Cerebellar nuclear complex (tissue), 1 donor: ENCODE measurements at places on chromosomes 3 and 15.

DNA sequence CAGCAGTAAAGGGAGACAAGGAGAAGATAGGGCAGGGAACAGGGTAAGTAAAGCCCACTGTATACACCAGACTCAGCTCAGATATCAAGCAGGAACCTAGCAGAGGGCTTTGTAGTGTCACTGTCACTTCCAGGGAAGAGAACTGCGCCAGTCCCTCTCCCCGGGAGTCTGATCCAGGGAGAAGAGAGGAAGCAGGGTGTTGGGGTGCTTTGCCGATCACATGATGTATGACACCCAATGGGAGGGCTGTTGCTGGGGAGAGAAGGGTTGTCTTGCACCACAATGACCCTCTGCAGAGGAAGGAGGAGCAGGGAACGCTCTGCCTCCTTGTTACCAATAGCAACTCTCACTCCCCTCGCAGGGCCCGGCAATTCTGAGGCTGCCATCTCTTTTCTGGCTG is 147.2 kb upstream of the SLC2A2 start:
- DNase-seq: no peak

DNA sequence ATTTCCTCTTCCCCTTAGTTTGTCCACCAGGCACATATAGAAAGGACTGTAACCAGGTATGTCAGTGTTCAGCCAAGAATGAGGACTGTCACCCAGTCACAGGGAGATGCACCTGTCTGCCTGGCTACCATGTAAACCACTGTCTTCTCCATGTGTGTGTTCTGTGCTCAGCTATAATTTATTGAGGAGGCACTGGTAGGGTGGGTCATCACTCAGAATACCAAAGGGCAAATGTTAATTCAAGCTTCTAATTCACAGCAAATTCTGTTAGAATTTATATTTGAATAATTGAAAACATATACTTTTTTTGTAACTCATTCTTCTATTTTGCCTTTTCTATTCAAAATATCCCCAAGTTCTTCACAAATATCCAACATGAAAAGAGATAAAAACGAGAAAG is 780.4 kb downstream of the MECOM start:
- DNase-seq: no peak

DNA sequence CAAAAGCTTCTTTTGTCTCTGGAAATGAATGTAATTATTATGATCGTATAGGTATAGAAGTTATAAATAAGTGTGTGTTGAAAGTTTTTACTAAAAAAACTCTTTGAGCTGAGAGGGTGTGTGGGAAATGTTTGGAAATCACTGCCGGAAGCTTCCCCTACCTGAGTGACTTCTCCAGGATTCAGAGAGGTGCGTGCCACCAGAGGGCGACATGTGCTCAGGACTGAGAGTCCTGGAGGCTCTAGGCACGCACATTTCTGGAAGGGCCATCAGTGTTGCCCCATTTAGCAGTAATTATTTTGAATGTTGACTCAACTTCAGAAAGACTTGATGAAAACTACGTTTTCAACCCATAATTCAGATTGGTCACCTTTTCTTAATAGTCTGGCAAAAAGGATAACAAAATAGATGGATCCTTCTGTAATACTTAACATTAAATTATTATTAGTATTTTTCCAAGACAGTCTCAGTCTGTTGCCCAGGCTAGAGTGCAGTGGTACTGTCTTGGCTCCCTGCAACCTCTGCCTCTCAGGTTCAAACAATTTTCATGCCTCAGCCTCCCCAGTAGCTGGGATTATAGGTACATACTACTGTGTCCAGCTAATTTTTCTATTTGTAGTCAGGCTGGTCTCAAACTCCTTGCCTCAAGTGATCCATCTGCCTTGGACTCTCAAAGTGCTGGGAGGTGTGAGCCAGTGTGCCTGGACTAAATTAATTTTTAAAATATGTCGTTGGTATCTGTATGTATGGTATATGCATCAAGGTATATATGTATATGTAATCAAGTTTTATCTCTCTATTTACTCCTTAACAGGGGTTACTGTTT is 34.5 kb downstream of the GPR171 start:
- no peak for DNase-seq

DNA sequence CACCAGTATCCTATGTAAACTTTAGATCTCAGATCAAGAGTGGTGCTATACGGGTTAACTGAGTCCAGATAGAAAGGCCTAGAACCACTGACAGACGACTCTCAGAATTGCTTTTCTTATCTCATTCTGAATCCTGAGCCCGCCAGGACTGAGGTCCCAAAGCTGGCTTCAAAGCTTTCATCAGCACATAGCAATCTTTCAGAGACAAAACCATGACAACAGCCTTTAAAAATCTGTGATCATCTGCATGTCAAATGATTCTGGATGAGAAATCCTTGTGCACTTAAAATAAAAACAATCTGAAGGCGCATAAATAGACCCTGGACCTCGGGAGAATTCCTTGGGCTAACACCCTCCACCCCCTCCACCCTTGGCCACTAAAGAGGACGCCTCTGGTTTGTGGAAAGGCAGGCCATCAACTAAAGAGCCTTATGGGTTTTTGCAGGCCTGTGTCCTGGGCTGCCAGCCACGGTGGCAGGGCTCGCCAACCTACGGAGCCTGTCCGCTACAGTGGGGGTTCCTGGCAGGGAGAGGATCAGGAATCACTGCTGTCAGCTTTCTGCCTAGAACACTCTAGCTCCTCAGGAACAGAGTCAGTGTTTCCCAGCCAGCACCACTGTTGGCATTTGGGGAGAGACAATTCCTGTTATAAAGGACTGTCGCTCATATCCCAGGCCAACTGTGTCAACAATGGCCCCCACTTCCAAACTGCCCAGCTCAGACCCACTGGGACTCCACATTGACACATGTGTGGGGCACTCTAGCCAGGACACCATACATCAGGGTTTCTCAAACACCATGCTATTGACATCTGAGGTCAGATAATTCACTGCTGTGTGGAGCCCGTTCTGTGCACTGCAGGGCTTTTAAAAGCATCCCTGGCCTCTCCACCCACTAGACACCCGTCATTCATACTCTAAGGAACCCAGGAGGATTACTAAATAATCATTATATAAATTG is 20.2 kb downstream of the TLE3 start:
- DNase-seq: peak; percentile 81

DNA sequence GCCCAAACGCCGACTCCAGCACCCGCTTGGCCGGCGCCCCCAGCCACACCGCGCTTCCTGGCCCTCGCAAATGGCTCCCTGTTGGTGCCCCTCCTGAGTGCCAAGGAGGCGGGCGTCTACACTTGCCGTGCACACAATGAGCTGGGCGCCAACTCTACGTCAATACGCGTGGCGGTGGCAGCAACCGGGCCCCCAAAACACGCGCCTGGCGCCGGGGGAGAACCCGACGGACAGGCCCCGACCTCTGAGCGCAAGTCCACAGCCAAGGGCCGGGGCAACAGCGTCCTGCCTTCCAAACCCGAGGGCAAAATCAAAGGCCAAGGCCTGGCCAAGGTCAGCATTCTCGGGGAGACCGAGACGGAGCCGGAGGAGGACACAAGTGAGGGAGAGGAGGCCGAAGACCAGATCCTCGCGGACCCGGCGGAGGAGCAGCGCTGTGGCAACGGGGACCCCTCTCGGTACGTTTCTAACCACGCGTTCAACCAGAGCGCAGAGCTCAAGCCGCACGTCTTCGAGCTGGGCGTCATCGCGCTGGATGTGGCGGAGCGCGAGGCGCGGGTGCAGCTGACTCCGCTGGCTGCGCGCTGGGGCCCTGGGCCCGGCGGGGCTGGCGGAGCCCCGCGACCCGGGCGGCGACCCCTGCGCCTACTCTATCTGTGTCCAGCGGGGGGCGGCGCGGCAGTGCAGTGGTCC is 3.5 kb downstream of the ISLR2 start:
- DNase-seq: no peak

DNA sequence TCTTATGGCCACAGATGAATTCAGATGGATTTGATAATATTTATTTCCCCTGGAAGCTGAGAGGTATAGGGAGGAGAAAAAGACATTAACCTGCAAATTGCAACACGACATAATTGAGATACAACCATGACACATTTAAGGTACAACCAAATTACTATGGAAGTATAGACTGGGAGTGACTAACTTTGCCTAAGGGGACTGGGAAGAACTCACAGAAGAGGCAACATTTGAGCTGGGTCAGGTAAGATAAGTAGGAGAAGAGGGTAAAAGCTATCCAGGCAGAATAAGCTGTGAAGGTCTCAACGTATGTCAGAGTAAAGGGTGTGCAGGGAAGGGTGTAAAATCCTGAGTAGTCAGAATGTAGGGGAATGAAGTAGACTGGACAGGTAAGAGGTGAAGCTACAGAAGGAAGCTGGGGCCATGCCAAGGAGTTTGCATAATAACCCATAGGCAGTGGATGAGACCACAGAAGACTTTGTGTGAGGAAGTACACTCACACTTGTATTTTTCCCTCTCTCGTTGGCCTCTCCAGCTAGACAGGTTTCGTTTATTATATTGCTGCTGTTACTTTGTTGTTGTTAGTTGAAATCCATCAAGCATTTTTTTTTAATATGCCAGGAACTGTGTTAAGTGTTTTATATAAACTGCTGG is 28.0 kb upstream of the PTX3 start:
- DNase-seq: no peak

DNA sequence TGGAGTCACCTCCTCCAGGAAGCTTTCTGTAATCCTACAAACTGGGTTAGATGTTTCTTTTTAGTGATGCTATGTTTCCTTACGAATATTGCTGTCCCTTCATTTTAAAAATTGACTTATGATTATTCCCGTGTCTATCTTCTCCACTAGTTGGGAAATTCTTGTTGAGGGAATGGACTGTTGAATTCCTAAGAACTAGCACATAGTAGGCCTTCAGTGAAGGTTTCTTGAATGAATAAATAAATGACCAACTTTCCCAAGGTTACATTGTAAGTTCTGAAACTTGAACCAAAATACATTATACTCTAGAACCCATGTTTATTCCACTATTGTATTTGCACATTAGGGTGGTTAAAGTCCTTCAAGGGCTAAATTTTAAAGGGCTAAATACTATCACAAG is 812 bp upstream of the IL20RB start:
- DNase-seq: no peak

- DNase-seq: no peak
Measured at GRCh38 chr3:196513697-196514349, 1.3 kb downstream of the SMCO1 start.

DNA sequence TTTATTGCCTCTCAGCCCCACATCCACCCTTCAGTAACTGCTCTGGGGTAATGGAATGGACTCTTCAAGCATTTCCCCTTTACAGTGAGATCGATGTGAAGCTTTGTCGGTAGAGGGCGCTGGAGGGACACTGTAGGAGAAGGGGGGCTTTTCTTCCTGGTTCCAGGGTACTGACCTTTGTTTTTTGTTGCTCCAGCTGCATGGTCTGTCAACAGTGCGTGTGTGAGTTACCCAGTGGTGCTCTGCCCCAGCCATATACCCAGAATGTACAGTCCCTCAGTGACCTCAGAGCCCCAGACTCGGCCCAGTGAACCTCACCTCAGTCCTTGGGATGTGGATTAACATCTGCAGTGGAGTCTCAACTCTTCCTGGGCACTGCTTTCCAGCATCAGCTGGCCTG is 180.3 kb upstream of the TSC22D2 start:
- DNase-seq: no peak

DNA sequence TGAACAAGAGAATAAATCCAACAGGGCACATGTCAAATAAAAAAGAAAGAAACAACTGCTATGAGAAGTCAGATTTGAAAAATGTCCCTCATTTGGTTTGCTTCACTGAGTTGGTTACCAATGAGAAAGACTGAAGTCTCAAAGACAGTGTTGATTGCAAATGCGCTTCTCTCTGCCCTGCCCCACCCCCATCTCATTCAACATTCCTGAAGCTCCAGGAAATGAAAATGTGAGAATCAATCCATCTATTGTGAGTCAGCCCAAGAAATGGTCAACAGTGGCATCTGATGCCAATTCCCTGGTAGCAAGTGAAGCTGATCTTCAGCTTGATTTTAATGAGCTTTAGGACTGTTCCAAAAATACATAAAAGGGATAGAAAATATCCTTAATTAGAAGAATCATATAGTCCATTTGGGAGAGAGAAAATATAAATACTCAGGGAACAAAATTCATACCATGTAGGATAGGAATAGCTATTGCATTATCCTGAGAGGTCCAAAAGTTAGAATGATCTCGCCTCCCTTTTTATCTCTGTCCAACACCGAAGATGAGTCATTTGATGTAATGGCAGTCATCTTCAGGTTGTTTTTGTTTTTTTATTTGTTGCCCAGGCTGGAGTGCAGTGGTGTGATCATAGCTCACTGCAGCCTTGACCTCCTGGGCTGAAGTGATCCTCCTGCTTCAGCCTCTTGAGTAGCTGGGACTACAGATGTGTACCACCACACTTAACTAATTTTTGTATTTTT is 200.3 kb upstream of the UMPS start:
- DNase-seq: no peak

DNA sequence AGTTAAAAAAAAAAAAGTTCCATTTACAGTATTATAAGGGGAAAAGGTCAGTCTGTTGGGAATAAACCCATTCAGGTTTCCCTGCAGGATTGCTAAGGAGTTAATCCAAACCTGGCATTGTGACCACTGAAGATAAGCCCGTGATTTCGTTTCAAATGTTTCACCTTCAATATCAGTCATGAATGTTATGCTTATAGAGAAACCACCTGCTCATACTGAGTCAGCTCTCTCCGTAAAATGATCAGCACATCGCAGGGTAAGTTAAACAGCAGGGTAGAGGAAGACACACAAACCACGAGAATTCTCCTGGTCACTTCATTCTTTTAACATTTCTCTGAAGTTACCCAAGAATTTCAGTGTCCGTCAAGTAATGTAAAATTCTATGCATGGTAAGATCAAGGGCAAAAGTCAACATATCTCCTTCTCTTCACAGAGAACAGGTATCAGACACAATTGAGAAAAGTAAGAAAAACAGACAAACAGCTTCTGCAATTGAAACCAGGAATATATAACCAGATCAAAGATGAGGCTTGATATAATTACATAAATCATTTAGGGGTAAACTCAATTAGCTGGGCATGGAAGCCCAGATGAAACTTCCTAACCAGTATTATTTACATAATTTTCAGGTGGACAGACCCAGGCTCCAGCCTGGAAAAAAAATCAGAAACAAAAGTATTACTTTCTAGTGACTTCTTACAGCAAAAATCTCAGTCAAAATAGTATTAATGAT is 67.6 kb upstream of the ARHGEF3 start:
- no peak for DNase-seq

GRCh38 chr15:91795235-91795634 is 58.3 kb upstream of the SLCO3A1 start:
- DNase-seq: no peak

- no peak for DNase-seq
Measured at GRCh38 chr3:140829796-140830195, 111.8 kb upstream of the SLC25A36 start.

DNA sequence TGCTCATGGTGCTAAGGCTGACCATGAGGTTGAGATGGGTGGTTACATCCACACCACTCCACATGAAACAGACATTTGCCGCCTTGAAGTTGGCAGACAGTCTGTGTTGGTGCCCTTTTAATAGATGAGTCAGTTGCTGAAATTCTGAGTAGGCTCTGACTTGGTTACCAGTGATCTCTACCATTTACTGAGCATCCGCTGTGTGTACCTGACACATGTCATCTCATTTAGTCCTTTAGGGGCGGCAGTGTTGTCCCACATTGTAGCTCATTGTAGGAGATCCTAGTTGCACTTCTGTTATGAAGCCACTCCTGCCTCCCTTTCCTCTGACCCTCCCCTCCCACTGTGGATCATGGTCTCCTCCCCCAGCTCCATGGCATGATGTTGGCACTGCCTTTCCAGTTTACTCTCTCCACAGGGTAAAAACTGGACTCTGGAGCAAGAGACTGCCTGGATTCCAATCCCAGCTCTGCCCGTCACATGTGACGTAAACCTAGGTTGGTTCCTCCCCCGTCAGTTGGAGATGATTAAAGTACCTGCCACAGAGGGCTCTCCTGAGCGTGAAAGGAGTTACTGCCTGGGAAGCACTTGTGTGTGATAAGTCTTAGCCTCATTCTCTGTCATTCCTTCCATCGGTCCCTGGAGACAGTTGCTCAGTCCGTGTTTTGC is 21.6 kb downstream of the SLCO3A1 start:
- no peak for DNase-seq
